ENCODE measurements at places on chromosomes 3 and 15.

DNA sequence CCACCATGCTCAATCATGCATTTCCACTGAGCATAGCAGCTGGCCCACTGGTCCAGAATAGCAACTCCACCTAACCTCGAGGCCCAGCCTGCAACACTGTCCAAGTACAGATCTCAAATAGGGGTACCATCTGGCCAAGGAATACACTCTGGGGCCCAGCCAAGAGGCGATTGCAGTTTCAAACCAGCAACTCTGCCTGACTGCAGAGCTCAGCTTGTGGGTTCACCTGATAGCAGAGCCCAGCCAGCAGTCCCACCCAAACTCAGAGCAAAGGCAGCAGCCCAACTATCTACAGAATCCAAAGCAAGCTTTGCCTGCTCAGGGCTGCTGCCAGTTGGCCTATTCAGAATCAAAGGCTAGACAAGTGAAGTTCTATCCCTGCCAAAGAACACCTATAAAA, 30.5 kb downstream of the POLQ start:
- DNase-seq = no peak

DNA sequence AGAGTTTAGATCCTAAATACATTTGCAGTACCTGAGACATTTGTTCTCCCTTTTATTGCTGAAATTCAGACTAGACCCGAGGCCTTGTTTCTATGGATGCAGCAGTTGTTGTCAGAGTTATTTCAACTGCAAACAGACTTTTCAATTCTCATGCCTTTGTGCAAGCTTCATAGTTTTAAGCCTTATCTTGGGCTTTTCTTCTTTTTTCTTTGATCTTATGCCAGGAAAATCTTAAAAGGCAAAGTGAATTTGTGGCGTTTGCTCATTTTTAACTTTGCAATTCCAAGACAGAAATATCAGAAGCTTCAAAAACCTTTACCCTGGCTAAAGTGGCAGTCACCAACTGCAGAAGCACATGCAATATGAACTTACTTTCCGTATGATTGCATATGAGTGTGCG, 576.7 kb downstream of the DIPK2A start:
- DNase-seq = no peak

GRCh38 chr3:197117114-197117513, 87.5 kb upstream of the MELTF start:
- no peak for DNase-seq

DNA sequence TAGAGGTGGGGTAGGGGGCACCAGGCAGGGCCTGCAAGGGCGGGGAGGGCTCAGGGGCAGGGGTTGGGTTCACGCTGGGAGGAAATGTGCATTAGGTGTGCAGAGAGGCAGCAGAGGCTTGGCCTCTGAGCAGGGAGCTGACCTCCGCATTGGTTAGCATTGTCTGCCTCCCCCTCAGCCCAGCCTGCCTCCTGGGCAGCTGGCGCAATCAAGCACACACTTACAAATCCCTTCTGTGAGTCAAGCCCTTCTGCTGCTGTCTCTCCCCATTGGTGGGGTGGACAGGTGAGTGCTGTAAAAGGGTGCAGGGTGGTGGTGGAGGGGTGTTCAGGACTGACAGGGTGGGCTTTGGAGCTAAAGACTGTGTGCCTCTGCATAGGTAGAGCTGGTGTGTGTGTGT, 9.3 kb downstream of the LOXL1 start:
- DNase-seq = no peak

GRCh38 chr3:179451265-179452175, at the start of gene GNB4:
Gene GNB4 (minus strand): TSS chr3:179451470. CDS start chr3:179426200, 25,270 bp downstream.
- peak; percentile 66 for DNase-seq

GRCh38 chr3:46889381-46890110, 12.0 kb downstream of the PTH1R start:
- no peak for DNase-seq

DNA sequence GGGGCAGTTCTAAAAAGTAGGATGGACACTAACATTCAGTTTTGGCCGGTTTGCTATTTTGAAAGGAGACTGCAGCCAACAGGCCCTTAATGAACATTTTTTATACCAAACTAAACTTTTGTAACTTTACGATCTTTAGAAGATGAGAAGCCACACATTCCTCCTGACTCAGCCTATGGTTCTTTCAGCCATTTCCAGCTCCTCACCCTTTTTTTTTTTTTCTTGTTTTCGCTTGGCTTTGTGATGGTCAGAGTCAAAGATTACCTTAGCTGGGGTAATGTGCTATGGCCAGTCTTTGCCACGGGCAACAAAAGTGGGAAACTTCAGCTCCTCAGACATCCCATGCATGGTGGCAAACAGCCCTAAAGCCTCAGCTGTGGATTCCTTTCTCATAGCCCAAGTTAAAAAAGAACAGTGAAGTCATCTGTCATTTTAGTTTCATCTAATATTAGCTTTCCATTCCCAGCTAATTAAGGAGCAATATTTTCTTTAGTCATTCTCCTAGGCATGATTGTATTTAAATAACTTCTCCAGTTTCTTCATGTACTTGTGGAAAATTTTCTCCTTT, 368.7 kb downstream of the MFSD1 start:
- DNase-seq = no peak

DNA sequence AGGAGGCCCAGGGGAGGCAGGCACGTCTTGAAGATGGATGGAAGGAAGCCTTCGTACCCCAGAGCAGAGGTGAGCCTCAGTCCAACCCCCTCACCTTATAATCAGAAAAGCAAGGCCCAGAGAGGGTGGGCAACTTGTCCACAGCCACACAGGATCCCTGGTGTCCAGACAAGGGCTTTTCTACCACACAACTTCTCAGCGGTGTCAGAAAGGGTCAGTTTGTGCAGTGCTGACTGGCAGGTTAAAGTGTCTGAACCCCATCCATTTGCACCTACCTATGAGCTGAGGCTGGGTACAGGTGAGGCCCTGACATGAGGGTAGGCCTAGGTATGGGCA, 8.6 kb downstream of the IGDCC3 start:
- DNase-seq = no peak

Measured in SHP77 treated with DMSO at 0.1 percent for 48 hours (cell line).